Activated CD4-positive, alpha-beta T cell treated with anti-CD3 and anti-CD28 coated beads for 36 hours (primary cell): ENCODE measurements at places on chromosomes 1 and 21.

DNA sequence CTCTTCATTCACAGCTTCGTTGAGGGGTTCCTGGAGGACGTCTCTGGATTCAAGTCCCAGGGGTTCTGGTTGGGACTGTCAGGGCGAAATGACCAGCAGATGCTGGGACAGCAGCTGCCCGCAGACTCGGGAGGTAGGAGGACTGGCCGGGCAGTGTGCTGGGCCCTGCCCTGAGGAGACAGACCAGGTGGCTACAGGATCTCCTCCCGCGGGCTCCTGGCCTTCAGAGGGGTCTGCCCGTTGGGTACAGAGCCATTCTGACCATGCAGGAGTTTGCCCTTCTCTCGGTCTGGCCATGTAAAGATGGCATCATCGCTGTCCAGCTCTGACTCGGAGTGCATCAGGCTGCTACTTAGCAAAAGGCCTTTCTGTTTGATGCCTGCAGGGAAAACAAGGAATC lies 122.5 kb downstream of the KIAA0319L start:
- DNase-seq = no peak

GRCh38 chr1:206887701-206888100 lies 9.5 kb upstream of the IL24 start:
- DNase-seq = no peak

DNA sequence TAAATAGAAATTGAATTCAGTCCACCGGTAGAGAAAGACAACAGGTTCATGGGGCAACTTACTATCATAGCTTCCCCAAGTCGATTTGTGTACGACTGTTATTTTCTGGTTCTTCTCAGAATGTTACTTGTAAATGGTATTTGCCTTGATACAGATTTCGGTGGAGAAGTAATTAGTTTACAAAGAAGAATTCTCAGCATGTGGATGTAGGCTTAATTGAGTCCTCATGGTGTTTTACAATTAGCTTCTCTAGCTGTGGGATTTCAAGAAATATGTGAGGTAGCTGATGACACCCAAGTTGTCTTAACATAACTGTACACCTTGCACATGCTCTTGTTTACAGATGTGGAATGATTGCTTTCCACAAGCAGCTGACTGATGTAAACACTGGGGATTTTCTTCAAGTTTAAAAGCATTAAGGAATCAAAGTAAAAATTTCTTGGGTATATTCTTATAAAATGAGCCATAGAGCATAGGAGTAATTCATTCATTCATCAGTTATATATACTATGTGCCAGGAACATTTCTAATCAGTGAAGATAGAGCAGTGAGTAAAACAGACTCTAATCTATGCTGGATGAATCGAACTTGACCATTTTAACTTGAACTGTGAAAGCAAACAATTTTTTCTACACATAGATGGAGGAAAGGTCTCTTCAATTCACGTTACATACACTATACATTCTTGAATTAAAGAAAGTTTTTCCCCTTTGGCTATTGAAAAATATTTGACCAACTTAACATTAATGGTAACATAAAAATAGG lies 1.4 kb downstream of the MACO1 start:
- no peak for DNase-seq

- no peak for DNase-seq
These were observed 322.8 kb downstream of the SPATA17 start for GRCh38 chr1:217953922-217954321.

DNA sequence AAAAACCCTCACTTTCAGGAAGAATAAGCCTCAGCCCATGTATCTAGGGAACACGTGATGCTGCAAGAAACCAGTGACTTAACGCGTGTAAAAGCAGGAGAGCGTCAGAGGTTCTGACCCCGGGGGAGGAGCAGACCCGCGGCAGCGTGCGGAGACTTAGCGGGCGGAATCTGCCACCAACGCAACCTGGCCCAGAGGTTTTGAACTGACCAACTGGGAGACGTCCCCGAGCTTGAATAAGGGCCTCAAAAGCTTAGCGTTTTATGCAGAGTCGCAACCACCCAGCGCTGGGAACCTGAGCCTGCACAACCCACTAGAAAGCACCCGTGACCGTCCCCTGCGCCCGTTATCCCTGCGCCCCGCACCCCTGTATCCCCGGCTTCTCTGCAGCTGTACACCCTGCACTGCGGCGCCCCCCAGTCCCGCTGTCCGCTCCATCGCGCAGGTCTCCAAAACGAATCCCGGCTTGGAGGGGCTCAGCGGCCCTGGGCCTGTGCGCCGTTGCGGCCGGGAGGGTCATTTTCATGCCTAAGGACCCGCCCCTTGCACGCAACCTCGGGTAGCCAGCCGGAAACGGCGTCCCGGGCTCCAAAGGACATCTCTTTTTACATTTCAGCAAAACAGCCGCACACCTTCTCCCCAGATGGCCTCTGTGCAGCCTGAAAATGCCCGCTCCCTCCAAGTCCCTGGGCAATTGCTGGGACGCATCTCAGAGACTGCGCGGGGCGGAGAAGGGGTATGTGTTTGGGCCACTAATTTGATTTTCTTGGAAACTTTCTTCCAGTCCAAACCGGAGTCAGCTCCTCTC lies 29.4 kb upstream of the TRIM17 start:
- peak; percentile 69 for DNase-seq

DNA sequence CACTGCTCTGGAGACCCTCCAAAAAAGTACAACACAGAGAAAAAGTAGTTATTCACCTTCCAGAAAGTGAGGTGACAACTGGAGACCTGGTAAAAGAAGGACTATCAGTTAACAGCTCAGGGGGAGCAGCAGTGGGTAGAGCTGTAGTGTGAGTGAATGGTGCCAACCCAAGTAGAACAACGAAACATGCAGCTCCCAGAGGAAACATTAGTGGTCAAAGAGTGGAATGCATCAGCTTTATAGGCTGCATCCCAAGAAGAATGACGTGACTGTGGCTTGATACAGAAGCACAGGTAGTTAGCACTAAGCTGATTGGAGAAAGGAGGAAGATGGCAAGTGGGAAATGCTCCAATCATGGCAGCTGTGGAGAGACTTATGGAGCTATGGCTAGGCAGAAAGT lies 275.7 kb upstream of the CAMK1G start:
- DNase-seq = no peak

DNA sequence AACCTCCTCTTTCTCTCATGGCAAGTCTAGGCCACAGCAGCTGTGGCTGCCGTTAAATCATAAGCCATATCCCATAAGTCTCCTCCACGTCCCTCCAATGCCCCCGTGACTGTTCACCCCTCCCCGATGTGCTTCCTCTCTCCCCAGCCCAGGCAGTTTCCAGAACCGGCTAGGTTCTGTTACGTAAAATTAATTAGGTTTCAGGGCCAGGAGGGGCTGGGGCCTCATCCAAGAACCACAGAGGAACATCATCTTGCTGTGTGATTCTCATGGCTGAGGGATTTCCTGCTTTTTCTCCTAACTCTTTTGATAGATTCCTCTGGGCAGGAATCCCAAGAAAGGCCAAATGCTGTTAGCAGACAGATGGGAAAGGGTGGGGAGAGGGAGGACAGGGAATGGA lies 141.8 kb upstream of the AJAP1 start:
- DNase-seq = no peak

- peak; percentile 40 for DNase-seq
These were observed 8.6 kb downstream of the CLDN14 start for GRCh38 chr21:36471254-36471723.

DNA sequence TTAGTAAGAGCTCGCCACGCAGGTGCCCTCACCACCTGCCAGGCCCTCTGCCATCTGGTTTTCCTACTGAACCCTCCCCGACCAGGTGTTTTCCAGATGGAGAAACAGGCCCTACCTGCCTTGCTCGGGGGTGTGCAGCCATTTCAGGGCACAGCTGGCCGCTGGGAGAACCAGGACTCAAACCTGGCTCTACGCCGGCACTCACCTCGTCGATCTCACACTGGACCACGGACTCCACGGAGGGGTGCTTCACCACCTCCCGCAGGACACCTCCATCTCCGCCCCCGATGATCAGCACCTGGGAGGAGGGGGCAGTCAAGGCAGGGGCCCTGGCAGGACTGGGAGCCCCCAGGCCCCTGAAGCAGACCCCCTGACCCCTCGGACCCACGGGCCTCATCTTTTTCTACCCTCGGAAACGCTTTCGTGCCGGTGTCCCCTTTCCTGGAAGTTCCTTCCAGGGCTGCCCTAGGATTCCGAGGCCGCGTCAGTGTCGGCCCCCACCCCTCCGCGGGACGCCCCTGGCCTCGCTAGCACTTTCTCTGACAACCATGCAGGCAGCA lies 1.1 kb downstream of the SRM start:
- no peak for DNase-seq

DNA sequence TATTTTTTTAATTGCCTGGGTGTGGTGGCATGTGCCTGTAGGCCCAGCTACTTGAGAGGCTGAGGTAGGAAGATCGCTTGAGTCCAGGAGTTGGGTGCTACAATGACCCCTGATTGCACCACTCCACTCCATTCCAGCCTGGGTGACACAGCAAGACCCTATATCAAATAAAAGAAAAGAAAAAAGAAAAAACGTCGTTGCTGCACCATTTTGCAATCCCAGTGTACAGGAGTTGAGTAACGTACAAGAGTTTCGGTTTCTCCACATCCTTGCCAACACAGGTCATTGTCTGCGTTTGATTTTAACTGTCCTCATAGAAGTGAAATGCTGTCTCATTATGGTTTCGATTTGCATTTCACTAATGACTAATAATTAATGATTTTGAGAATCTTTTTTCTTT lies 7.9 kb downstream of the ZNF684 start:
- DNase-seq = no peak

DNA sequence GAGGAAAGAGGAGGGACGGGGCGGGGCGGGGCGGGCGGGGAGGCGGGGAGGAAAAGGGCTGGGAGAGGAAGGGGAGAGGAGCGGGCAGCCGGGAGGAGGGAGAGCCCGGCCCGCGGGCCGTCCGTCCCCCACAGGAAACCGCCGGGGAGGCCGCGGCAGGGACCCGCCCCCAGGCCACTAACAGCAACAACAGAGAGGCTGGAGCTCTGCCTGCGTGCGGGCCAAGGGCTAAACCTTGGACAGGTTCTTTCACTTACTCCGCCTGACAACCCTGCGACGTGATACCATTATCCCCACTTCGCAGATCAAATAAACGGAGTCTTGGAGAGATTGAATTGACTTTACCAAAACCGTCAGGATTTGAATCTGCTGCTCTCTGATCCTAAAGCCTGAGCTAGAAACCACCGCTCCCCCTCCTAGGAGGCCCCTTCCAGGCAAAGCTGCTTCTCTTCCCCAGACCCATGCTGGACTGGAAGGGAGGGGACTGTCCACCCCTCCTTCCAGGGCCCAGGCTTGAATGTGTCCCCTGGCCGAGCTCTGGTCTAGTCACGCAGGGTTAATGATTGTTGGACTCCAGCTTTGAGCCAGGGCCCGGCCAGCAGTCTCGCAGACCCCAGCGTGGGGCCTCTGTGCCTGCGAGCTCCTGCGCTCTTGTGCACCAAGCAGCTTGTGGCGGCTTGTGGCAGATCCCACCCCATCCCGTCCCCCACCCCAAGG lies at the start of gene EVA1B:
TSS of gene EVA1B (minus strand) at position 10 of the 717 bp plus-strand sequence. CDS start 608 bp downstream, outside the sequence.
- DNase-seq = peak; percentile 72

GRCh38 chr1:231972111-231972445 lies 345.5 kb downstream of the DISC1 start:
- no peak for DNase-seq
